ENCODE measurements at places on chromosomes 4 and X. TPM values are rescaled to one million over a fixed set of nuclear protein-coding genes. Genes with fewer than 3 reads are reported as not detected.

SLC4A4 gene
- 3.1 TPM for total RNA-seq

TCP11X2 gene
- total RNA-seq = not detected

GRCh38 chr4:177005674-177006230 lies 213.0 kb upstream of the VEGFC start:
- H3K36me3 ChIP-seq = no peaks in the 10 kb centered on the region
- no peak for DNase-seq
- no peak overlapping the region for H3K4me3 ChIP-seq
- H3K4me1 ChIP-seq = no peaks in the 10 kb centered on the region
- no peaks in the 10 kb centered on the region for H3K27me3 ChIP-seq

DNA sequence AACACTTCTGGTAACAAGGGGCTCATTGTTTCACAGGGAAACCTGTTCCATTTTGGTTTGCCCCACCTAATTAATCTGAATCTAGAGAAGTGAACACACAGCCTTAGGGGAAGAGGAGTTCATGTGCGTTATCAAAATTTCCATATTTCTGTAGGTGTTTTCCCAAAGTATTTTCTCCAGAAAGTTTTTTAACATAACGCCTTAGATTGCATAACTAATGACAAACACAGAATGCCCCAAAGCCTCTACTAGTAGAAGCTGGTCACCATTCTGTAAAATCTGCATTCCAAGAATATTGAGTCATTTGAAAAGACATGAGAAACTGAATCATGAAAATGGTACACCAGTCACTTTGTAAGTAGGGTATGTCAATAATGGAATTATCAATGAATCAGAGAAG lies 41.1 kb downstream of the IL13RA2 start:
- no peaks in the 10 kb centered on the region for H3K4me1 ChIP-seq
- DNase-seq = no peak
- no peak overlapping the region for H3K27ac ChIP-seq
- no peak overlapping the region for H3K4me3 ChIP-seq

DNA sequence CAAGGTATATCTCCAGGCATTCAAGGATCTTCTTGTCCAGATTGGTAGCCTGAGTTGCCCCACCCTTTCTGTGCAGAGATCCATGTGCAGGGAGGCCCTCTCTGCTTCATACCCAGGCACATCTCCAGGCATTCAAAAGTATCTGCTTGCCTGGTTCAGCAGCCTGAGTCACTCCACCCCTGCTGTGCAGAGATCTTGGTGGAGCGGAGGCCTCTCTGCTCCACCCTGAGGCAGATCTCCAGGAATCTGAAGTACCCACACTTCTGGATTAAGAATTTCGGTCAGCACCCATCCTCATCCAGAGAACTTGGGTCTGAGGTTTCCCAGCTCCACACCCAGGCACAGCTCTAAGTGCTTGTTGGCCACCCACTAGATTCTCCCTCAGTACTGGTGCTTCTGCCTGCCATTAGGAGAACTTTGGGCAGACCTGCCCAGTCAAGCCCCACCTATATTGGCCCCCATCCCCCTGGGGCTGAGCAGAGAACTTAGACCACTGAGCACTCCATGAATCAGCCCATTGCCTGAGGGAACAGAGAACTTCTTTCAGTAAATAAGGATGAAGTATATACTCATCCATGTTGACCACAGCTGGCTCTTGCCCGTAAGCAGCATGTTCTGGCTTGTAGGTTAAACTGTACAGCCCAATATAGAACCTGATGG lies 199.5 kb upstream of the ZCCHC13 start:
- no peak for DNase-seq
- H3K4me3 ChIP-seq = no peak overlapping the region
- H3K36me3 ChIP-seq = no peaks in the 10 kb centered on the region

GRCh38 chr4:57774171-57774570 lies 664.0 kb upstream of the IGFBP7 start:
- H3K27me3 ChIP-seq = no peaks in the 10 kb centered on the region
- H3K4me3 ChIP-seq = no peak overlapping the region
- no peaks in the 10 kb centered on the region for H3K36me3 ChIP-seq
- no peak overlapping the region for H3K27ac ChIP-seq

Data from ovary (tissue), 10 donors.